ENCODE measurements at places on chromosomes 12 and 14.

DNA sequence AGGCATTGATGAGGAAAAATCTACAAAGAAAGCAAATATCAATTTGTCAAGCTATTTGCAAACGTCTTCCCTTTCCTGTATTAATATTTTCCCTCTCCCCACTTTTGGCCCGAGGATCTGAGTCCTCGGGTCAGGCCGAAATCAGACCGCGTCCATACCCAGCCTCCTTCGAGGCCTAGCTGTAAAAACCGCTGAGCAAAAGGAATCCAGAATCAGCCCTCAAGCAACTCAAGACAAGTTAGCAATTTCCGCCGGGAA is 353 bp upstream of the MAPK1IP1L start:
- DNase-seq, result no peak

DNA sequence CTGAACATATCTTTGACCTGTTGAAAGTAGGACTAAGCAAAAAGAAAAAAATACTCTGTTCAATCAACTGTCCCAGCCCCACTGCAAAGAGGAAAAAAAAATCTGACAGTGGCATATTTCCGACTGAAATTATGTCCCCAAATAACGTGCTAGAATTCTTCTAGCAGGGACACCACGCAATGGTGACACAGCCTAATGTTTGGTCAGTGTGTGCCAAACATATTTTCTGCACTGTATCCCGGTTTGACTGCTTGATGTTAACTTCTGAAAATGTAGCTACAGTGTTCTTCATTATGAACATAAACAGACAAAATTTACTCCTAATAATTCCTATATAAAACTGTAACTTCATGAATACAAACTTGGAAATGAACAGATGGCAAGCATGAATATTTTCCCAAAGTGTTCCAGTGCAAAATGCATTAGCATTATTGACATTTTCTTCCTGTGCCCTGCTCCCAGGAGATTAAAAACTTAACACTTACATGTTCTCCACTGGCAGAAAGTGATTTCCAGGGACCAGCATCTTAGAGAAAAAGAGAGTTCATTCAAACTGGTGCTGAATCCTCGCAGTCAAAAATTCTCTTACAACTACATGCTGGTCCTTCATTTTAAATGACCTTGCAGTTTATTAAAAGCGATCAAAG is 72.4 kb upstream of the SYT1 start:
- DNase-seq, result no peak

GRCh38 chr12:113241191-113242025 is 20.1 kb downstream of the TPCN1 start:
- DNase-seq, result peak; percentile 92

GRCh38 chr12:105279460-105280056 is 43.6 kb upstream of the APPL2 start:
- peak; percentile 27 for DNase-seq

DNA sequence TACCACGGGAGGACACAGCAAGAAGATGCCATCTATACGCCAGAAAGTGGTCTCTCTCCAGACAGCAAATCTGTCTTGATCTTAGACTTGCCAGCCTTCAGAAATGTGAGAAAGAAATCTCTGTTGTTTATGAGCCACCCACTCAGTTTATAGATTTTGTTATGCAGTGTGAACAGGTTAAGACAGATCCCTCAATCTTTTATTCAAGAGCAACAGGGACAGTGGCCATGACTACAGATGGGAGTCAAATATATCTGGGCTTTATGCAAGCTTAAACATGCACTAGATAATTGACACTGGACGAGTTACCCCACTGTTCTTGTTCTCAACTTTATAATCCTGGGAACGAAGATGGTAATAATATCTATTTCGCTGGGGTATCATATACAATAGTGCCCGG is 288.7 kb downstream of the RPAP3 start:
- no peak for DNase-seq

DNA sequence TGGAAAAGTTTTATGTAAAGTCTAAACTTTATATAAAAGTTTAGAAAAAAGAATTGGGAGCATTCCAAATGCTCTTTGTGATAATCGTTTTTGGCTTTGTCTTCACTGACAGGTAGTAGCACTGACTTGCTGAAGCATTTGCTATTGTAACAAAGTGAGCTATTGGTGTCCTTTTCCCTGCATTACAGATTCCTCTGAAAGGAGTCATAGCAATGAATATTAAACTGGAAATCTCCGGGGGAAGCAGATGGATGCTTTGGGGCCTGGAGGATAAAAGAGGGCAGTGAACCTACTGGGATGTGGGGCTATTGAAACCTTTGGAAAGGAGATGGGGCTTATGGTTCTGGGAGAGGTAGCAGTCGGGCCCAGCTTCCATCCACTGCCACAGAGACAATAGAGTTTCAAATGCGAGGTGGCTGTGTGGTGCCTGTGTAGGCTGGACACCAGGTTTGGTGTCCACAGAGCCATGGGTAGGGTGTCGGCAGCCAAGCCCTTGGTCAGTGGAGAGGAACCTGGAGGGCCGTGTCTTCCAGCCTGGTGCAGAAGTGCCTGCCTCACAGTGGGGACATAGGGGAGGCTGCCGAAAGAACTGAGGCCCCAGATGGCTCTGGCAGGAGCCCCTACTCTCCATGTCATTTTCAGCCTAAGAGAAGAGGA is 10.1 kb downstream of the GSG1 start:
- peak; percentile 65 for DNase-seq

Data from fibroblast of skin of right quadriceps (primary cell).